ENCODE measurements at places on chromosomes 7 and 10.

DNA sequence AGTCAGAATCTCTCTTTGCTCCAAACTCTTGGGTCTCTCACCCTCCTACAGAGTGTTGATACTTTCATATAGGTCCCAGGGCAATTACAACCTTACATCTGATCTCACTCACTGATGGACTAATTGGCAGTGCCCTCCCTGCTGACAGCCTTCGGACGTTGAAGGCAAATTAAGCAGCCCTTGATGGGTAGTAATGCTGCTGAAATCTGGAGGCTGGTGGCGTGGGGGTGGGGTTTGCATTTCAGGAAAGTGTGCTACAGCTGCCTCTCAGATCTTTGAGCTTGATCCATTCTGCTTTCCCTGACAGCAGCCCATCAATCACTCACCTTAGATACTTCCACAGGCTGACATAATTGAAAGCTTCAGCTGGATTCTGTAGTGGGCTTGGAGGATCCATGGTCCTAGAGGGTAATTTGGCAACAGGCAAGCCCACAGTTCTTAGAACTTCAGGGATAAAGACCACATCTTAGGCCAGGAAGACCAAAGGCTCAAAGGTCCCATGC is 349.1 kb upstream of the PODXL start:
- no peak for DNase-seq

DNA sequence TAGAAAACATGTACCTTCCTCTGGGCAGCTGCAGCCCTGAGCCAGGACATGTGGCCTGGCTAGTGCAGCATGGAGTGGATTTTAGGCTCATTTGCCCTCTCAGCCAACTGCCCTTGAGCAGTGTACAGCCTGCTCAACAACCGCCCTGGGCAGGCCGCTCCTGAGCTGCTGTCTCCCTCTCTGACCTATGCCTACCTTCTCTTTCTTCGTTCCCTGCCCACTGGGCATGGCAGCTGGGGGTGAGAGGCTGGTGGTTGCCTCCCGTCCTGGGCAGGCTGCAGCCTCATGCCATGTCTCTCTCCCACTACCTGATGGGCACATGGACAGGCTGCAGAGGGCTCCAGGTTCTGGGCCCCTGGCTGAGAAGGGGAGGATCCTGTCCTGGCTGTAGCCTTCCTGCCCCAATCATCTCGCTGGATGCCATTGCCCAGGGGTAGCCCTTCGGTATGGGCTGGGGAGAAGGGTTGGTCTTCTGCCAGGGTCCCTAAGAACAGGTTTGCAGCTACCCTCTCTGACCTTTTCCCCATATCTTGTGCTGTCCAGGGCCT is 97.3 kb downstream of the NEURL1 start:
- no peak for DNase-seq

DNA sequence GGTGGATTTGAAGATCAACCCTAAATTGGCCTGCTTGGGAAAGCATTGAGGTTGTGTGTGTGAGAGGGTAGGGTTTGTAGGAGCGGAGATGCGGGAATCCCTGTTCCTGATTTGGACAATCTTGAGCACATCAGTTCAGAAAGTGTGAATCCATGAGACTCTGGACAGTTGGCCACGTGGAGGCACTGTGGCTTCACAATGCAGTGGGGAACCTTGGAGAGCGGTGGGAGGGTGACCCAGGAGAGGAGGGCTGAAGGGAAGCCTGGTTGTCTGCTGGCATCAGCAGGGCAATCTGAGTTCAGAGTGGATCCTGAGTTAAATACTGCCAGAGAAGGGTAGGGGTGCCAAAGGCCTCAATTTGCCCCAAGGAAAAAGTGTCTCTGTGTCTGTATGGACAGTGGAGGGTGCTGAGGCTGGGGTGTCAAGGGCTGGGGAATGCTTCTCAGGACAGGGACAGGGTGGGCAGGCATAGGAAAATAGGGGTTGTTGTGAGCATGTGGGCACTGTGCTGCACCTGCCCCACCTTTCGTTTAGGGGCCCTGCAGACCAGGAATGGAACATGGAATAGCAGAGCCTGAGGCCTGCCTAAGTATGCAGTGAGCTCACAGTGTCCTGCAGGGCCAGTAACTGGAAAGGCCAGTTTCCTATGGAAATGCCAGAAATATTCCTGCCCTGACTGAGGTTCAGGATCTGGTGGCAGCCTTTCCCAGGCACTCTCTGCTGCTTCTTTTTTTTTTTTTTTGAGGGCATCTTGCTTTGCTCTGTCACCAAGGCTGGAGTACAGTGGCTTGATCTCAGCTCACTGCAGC is 162.9 kb upstream of the PRSS58 start:
- DNase-seq: peak; percentile 35

DNA sequence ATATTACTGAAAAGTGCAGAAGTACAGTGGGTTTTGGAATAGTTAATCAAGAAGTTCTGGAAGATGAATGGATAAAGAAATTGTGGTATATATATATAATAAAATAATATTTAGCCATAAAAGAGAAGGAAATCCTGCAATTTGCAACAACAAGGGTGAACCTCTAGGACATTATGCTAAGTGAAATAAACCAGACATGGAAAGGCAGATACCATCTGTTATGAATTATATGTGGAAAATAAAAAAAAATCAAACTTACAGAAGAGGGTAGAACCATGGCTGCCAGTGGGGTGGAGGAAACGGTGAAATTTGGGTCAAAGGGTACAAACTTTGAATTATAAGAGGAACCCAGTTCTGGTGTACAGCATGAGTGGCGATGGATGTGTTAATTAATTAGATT is 162.6 kb downstream of the BICC1 start:
- no peak for DNase-seq

GRCh38 chr7:137919987-137920386 is 73.2 kb upstream of the DGKI start:
- no peak for DNase-seq

DNA sequence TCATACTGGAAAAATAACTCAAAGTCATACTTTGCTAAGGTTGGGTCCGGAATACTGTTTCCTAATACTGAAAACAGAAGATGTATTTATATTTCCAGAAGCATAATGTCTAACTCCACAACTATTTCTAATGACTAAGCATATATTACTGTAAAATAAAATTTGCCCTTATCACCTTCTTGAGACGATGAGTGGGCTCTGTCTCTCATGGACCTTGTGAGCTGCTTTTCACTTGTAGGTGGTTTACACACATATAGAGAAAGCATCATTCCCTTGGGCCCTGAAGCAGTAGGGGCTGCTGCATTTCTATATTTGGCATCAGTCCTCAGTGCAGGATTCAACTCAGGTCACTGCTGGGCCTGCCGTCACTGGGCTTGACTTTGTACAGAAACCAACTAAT is 10.7 kb upstream of the FAM13C start:
- no peak for DNase-seq

DNA sequence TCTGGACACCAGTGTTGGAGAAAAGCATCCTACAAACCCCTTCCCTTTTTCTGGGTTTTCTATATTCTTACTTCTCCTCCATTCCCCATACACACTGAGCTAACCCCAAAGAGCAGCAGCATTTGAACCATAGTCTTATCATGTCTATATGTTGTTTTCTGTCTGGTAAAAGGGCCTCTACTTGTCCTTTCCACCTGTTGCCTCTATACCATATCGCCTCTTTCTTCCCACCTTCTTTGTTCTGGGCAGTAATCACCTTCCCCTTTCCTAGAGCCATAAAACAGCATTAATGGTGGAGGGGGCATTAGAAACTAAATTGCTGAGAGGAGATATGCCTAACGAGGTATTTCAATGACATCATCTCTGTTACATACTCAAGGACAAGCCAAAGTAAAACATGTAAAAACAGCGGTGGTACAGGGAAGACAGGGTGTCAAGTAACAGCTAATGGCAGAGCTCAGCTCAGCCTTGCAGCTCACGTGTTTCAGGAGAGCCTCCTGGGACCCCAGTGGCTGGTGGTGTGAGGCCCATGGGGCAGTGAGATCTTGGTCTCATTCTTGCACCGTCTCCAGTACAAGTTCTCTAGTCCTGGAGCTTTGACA is 20.6 kb downstream of the NPY start:
- no peak for DNase-seq

GRCh38 chr7:5594616-5595544 is 171.2 kb upstream of the TNRC18 start:
- DNase-seq: no peak

- DNase-seq: no peak
Observed at GRCh38 chr10:93095225-93095624, 21.5 kb downstream of the CYP26A1 start.

GRCh38 chr10:3167611-3168330 is 4.8 kb downstream of the PITRM1 start:
- DNase-seq: no peak

DNA sequence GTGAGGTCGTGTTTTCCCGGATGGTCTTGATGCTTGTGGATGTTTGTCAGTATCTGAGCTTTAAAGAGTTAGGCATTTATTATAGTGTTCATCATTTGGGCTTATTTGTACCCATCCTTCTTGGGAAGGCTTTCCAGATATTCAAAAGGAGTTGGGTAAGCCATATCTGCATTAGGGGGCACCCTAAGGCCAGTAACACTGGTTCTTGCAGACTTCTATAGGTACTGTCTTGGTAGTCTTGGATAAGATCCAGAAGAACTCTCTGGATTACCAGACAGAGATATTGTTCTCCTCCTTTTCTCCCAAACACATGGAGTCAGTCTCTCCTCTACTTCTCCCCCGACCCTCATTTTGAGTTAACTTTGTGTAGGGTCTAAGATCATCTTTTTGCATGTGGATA is 92.8 kb downstream of the SDK1 start:
- DNase-seq: no peak

GRCh38 chr10:54797636-54798321 is 3.3 kb downstream of the PCDH15 start:
- DNase-seq: no peak

- no peak for DNase-seq
Observed at GRCh38 chr10:124020981-124021815, 72.2 kb downstream of the CHST15 start.

GRCh38 chr10:124248056-124249045 is 155.0 kb upstream of the CHST15 start:
- DNase-seq: no peak

DNA sequence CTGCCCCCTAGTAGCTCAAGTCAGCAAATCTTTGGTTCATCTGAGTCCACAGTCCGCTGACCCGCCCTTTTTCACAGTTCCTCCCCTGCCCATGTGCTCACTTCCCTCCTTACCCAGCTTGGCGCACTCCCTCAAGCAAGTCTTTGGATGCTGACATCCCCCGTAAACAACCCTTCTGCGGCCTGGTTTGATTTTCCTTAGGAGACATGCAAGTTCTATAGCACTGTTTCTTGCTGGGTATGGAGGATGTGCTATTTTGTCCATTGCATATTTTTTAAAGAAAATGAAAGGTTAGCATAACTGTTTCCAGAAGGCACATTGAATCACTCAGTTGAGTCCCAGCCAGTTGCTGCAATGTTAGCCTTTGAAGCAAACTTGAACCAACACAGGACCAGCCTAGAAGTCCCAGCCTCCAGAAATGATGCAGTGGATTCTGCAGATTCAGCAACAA is 38.2 kb downstream of the HTRA1 start:
- no peak for DNase-seq

- no peak for DNase-seq
Observed at GRCh38 chr10:8224591-8224990, 170.1 kb downstream of the GATA3 start.

DNA sequence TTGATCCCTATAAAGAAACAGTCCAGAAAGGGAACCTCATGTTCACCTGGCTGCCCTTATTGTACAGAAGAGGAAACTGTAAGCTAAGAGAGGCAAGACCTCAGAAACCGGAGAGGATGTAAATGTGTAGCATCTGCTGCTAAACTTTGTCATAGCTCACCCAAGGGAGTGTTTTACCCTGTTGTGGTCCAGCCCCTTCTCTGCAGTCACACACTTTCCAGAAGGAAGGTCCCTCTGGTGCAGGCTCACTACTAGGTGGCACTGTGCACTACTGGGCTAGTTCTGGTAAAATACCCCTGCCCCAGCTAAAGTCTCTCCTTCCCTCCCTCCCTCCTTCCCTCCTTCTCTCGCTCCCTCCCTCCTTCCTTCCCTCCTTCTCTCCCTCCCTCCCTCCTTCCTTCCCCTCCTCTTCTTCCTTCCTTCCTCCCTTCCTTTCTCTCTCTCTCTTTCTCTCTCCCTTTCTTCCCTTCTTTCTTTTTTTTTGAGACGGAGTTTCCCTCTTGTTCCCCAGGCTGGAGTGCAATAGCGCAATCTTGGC is 42.5 kb upstream of the LCOR start:
- DNase-seq: no peak

GRCh38 chr10:90136731-90137316 is 435.4 kb downstream of the KIF20B start:
- peak; percentile 21 for DNase-seq

DNA sequence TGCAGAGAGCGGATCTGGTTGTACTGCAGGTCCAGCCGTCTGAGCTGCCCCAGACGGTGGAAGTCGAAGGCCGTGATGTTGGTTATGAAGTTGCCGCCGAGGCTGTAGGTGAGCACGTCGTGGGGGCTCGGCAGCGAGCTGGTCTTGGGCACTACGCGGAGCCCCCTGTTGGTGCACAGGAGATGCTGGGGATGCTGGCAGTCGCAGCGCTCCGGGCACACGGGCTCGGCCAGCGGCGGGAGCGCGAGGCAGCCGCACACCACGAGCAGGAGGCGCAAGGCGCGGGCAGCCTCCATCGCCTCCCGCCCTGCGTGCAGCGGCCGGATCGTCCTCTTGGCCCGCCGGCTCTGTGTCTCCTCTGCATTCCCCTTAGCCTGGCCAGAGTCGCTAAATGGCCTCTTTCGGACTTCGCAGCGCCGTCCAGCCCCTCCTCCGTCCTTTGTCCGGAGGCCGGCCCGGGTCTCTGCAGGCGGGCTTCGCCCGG is 337 bp downstream of the TRIL start:
- DNase-seq: no peak

DNA sequence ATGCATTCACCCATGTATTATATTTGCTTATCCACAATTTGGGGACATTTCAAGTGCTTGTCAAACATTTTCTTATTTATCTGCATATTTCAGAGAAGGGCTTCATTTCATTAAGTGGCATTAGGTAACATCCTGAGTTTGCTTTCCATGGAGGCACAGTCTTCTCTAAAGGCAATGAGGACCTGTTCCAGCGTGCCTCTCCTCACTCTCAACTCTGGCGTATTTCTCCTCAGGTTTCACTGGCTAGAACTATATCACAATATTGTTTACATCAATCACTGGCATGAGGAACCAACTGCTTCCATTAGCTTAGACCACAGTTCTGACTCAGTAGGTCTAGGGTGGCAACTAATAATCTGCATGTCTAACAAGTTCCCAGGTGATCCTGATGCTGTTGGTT is 177.2 kb downstream of the TAX1BP1 start:
- DNase-seq: no peak

GRCh38 chr10:6023661-6024333 is 38.4 kb downstream of the IL2RA start:
- no peak for DNase-seq

- no peak for DNase-seq
Observed at GRCh38 chr7:117281562-117281961, 41.3 kb downstream of the WNT2 start.

DNA sequence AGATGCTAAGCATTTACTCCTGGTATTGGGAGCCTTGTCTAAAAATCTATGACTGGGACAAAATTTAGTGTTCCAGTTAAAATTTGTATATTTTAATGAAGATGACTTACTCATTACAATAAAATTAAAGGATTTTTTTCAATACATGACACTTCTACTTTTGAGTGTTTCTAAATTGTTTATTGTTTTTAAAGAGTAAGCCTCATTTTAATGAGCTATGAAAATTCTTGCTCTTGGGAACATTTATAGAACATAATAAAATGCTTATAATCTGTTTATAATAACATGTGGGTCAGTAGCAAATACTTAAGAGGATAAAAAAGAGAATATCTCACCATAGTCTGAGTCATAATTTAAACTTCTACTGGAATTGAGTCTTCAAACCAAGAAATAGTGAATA is 149.5 kb downstream of the PLCE1 start:
- DNase-seq: no peak

Measured in Caco-2 (cell line).